ENCODE measurements at places on chromosomes 13 and 19. TPM values are rescaled to one million over a fixed set of nuclear protein-coding genes. Genes with fewer than 3 reads are reported as not detected.

CGB1 gene
- polyA plus RNA-seq: not detected

ZNF578 gene
- polyA plus RNA-seq: 4.1 TPM

ZNF616 gene
- polyA plus RNA-seq: 18.3 TPM

CFD gene
- polyA plus RNA-seq: 2.3 TPM

APOE gene
- 330 TPM for polyA plus RNA-seq

ZNF497 gene
- polyA plus RNA-seq: 4.0 TPM

SHANK1 gene
- 6.6 TPM for polyA plus RNA-seq

ZNF730 gene
- 10.2 TPM for polyA plus RNA-seq

CGB3 gene
- not detected for polyA plus RNA-seq

ZIK1 gene
- 12.9 TPM for polyA plus RNA-seq

SH2D3A gene
- polyA plus RNA-seq: 0.64 TPM

HIF3A gene
- 25.9 TPM for polyA plus RNA-seq

FGF21 gene
- not detected for polyA plus RNA-seq

DNAJC15 gene
- polyA plus RNA-seq: 29.8 TPM

KDELR1 gene
- 203 TPM for polyA plus RNA-seq

Data from left renal pelvis (tissue), 4 donors.